AG09319 (cell line): ENCODE measurements at places on chromosomes 11 and 22.

DNA sequence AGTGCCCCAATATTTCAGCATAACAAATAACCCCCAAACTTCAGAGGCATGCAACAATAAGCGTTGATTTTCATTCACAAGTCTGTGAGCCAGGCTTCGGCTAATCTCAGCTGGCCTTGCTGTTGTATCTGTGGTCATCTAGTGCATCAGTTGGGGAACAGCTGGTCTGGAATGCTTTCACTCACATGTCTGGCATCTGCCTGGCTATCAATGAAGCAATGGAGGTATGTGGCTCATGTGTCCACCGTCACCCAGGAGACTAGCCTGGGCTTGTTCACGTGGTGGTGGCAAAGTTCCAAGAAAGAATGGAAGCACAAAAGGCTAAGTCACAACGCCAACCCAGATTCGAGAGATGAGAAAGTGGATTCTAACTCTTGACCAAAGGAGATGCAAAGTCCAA lies 304.8 kb upstream of the ISX start:
- DNase-seq, result no peak

DNA sequence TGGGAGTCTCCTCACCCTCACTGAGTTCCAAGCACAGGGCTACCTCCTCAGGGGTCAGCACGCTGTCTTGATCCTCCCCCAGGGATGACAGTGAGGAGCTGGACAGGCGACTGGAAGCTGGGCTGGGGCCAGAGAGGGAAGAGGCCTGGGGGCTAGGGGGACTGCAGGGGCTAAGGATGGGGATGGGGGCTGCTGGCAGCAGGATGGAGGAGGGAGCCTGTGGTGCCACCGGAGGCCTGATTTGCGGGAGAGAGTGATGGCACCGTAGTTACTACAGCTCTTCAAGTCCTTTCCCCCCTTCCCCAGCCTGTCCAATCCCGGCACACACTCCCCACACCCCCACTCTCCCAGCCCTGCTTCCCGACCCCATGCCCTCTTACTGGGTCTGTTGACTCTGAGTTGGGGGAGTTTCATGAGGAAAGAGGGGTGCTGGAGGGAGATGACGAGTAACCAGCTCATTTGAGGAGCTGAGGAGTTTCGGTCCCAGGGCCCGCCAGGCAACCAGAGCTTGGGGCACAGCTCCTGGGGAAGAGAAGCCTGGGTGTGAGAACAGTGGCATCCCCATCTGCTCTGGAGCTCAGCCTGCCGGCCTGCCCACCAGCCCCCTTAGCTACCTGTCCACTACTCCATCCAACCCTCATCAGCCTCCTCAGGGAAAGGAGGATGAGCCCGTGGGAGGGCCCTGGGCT lies 10.5 kb downstream of the ROBO4 start:
- no peak for DNase-seq

DNA sequence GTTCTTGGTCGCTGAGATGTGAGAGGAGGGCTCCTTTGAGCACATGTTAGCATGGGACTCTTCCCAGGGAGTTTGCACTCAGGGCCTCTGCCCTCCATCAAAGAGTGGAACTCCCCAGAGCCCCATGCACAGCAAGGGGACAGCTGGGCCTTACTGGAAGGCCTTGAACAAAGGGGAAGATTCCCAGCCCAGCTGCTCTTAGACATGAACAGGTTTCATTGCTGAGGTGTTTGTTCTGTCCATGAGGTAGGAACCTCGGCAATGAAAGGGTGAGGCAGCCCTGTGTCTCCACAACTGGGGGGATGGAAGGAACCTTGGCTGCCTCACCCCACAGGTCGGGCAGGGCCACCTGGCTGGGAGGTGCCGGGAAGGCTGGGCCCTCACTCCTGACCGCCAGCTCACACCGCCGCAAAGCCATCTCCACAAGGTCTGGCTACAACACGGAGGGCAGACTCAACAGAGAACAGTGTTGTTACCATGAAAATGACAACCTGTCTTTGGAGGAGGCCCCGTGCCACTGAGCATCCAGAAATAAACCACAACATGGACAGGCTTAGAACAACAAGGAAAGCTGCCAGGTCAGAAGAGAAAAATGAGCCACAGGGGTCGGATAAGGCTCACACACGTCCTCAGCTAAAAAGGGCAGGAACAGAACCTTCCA lies 3.2 kb downstream of the DERL3 start:
- no peak for DNase-seq

DNA sequence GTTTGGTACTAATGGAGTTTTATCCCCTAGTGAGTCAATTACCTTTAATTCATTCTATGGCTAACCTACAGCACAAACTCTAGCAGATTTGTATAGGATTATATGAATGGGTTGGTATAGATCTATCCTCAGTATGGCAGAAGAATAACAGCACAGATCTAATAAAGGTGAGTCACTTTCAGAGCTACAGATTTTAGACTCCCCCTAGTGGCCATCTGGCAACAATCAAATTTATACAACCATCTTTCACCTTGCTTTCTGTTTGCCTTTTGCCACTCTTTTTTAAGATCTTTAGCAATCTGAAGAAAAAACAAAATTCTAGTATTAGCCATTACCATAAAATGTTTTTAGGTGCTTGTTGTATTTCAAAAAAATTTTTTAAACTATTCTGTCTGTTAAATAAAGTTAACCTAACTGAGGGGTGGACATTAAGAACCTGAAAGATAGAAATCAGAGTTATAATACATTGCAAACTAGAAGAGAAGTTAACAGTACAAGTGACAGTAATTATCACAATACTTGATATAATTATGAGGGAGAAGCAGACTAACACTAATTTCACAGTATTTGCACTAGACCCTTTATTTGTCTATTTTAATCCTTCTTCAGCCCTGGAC lies 25.8 kb downstream of the DDIAS start:
- peak; percentile 14 for DNase-seq

DNA sequence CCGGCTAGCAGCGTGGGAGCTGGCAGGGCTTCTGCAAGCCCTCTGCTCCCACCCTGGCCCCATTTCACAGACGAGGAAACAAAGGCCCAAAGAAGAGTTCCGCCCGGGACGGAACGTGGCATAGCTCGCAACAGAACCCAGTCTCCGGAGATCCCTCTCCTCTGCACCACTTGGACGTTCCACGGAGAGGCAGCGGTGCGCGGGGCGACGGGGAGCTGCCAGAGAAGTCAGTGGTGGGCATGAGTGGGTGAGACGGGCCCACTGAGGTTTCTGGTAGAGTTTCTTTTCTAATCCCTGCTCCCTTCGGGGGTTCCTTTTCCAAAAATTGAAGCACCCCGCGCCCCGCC lies 554 bp upstream of the NECTIN1 start:
- DNase-seq, result no peak

DNA sequence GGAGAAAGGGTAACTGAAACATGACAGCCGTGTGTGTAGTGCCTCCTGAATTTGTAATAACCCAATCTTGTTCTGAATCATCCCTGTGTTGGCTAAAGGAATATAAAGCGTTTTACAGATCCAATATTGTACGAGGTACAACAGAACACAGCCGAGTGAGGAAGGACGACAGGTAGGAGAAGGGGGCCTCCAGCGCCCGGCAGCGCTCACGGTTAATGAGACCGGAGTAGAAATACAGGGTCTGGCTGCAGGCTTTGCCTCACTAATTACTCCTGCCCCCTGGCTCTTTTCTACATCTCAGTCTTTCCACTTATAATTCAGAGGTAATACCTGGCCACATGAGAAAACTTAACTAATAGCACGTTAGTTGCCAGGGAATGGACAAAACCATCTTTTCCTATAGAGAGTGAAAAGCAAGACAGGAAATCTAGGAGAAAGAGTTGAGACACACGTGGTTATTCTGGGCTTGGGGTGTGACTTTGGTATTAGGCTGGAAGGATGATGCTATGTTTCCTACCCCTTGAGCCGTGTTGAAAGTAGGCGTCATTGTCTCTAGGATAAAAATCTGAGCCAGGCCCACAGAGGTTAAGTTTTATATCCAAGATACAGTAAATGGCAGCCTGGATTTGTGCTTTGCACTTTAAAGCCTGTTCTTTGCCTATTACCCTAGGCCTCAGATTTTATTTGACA lies 54.1 kb downstream of the GRIK4 start:
- no peak for DNase-seq

- DNase-seq, result no peak
Observed at GRCh38 chr11:73189315-73189714, 28.8 kb upstream of the P2RY2 start.

GRCh38 chr11:109936661-109937180 lies 156.5 kb upstream of the ZC3H12C start:
- DNase-seq, result no peak

GRCh38 chr11:100563541-100564280 lies 123.4 kb upstream of the ARHGAP42 start:
- DNase-seq, result no peak

DNA sequence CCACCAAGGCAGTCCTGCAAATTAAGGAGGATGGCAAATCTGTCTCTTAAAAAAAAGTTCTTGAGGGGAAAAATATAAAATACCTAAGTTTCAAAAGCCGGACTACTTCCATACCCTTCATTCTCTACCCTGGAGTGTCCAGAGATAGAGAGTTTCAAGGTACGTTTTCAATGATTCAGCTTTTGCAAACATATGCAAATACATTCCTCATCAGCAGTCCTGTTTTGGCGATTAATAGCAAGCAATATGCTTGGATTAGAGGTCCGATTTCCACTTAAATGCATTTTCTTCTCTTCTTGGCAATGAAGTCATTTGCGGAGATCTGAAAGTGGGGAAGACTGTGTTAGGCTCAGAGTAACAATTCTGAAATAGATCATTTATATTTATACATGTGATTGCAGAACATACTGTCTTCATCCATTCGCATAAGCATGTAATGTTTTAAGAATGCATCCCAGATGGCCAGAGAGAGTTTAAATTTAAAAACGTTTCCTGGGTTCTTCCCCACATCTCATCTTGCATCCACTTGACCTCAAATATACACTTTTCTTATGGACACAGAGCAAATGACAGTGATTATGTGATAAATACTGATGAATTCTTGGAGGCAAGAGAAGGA lies 13.8 kb upstream of the TFIP11 start:
- no peak for DNase-seq

DNA sequence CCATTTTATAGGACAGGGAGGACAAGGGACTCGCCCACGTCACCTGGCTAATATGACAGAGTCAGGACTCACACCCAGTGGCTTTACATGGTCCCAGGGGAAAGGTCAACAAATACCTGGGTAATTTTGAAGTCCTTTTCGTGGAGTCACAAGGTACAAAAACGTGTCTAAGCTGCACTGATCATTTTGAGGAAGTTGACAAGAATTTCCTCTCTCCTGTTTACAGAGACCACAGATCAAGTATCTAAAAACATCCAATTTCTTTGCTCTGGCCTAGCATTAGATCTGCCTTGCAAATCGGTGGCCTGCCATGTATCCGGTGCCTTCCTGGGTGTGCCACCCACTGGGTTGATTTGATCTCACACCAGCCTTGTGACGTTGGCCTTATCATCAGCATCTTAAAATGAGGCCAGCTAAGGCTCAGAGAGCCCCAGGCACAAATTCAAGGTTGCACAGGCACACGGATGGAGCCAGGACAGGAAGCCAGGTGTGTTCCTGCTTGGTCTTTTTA lies 17.6 kb downstream of the GDPD5 start:
- no peak for DNase-seq

DNA sequence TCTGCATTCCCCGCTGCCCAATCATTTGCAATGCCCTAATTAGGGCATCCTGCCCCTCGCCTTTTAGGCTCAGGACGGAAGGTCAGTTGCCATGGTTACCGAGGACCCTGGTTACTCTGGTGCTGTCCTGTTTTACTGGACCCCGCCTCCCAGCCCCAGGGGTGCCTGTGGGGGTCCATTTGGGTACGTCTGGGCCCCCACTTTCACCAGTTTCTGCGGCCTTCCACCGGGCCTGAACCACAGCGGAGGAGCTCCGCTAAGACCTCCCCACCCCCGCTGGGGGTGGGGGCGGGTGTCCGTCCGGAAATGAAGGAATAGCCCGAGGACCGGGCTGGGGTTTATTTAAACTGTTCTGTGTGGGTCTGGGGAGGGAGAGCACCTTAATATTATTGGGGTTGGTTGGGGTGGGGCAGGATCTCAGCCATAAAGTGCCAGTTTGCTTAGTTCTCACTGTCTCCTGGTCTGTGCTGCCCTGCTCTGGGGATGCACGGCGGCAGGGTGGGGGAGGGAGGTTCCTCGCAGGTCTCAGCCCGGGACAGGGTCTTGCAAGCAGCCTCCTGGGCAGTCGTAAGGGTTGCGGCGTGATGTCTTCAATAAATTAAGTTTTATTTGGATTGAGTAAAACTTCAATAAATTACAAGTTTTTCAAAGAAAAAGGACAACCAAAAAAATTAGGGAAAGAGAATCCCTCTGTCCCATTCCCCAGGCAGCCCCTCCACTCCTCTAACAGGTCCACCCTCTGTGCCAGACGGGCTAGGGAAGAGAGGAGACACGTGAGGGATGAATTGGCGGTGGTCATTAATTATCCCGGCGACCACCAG lies 5.3 kb downstream of the PHOX2A start:
- DNase-seq, result no peak

DNA sequence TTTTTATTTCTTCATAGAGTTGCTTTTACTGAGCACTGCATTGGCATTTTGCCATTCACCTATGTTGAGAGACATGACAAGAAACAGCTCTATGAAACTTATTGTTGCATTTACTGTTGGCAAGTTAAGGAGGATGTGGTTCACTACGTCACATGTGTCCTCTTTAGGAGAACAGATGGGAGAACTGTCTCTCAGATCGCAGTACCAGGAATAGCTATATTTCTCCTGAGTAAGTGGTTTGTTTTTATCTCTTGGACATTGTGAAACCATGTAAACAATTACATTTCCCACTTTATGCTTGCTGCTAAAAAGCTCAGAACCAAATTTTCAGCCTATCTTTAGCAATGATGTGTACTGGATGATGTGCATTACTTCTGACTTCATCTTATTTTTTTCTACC lies 34.8 kb upstream of the PSMA1 start:
- DNase-seq, result no peak

DNA sequence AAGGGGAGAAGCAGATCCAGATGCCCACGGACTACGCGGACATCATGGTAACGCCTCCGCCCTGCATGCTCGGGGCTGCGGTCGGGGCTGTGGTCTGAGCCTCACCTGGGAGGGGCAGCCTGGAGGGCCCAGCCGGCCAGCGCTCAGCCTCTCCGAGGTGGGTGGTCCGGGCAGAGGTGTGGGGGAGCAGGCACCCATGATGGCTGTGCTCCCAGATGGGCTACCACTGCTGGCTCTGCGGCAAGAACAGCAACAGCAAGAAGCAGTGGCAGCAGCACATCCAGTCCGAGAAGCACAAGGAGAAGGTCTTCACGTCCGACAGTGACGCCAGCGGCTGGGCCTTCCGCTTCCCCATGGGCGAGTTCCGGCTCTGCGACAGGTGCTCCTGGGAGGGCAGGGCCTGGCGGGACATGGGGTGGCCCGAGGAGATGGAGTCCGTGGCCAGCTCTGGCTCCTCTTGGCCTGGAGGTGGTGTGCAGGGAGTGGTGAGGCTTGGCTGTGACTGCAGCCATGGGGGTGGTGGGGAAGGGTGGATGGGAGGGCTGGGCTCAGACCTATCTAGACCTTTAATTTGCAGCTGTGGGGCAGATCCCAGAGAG lies 25.2 kb upstream of the TEF start:
- no peak for DNase-seq

- DNase-seq, result no peak
Observed at GRCh38 chr11:64650923-64651523, 60.0 kb downstream of the SLC22A12 start.

DNA sequence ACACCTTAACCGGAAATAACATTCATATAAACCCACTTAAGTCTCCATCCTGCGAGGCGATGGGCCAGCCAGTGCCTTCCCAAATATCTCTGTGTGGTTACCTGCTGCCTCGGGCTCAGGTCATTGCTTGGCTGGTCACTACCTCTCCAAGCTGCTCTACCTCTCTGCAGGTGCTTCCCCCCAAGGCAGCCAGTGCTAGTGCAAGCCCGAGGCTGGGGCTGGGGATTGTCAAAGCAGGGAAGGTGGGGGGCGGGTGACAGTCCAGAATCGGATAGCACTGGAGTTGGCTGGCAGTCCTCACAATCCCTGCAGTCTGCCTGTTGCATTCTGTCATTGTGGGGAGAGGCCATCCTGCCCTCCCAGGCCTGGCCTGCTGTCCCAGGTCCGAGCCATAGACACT lies 11.1 kb downstream of the MCHR1 start:
- no peak for DNase-seq
